ENCODE measurements at places on chromosomes 13 and 19. TPM values are rescaled to one million over a fixed set of nuclear protein-coding genes. Genes with fewer than 3 reads are reported as not detected.

- H3K36me3 ChIP-seq: no peaks in the 10 kb centered on the region
- no peak overlapping the region for H3K27ac ChIP-seq
- DNase-seq: no peak
- no peak overlapping the region for H3K4me3 ChIP-seq
These were observed 138.2 kb downstream of the PIBF1 start for GRCh38 chr13:72920097-72920496.

The TSEN34 gene
- total RNA-seq: 23.5 TPM

DNA sequence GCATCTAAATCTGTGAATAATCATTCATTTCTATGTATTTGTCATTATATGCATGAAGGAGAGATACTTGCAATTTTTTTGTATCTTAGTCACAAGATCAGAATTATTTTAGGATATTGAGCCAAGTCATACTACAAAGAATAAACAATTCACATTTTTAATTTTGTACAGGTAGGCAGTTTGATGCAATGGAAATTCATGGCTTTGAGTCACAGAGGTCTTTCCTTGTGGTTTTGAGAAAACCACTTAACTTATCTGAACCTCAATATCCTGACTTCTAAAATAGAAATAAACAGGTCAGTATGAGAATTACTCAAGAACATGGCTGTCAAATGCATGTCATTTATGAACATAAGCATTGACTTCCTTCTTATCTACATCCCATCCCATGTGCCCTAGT is 221.4 kb upstream of the SLC10A2 start:
- H3K4me3 ChIP-seq: no peak overlapping the region
- H3K27me3 ChIP-seq: no peaks in the 10 kb centered on the region
- no peak overlapping the region for H3K27ac ChIP-seq
- no peaks in the 10 kb centered on the region for H3K4me1 ChIP-seq
- DNase-seq: no peak

DNA sequence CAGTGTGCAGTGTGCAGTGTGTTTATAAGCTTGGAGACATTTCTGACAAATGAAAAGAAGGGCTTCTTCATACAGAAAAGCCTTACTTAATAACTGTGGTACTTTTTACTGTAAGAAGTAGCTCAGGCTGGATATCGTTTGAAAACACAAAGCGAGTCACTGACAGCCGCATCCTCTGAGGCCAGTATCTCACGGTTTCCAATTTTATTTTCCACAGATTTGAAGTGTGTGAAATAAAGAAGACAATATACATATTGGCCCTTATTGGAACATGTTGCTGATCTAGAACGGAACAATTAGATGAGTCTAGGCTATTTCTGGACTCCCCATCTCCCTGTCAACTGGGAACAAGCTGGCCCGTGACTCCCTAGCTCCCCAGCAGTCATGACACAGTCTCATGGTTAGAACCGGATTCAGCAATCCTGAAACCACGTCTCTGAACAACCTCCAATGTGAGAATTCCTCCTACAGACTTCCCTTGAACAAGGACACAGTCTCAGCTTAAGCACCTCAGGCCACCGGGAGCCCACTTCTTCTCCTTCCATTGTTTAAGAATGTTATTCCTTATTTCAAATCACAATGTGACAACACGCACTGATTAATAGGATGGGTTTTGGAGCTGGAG is 484.5 kb downstream of the COG6 start:
- no peaks in the 10 kb centered on the region for H3K27me3 ChIP-seq
- no peak for DNase-seq
- H3K36me3 ChIP-seq: no peaks in the 10 kb centered on the region
- H3K4me3 ChIP-seq: no peak overlapping the region

The ALG11 gene
- 40.8 TPM for total RNA-seq

GRCh38 chr13:41751277-41751676 is 209.6 kb downstream of the VWA8 start:
- H3K4me3 ChIP-seq: no peak overlapping the region
- H3K36me3 ChIP-seq: no peaks in the 10 kb centered on the region
- H3K4me1 ChIP-seq: no peaks in the 10 kb centered on the region
- no peaks in the 10 kb centered on the region for H3K27me3 ChIP-seq
